Activated naive CD8-positive, alpha-beta T cell treated with anti-CD3 and anti-CD28 coated beads, Interleukin-2, amount 10 ng/mL, durations not matched to agents 7 days and 5 days (primary cell): ENCODE measurements at places on chromosomes 2 and 18. TPM values are rescaled to one million over a fixed set of nuclear protein-coding genes. Genes with fewer than 3 reads are reported as not detected.

LRRTM4 gene
- not detected for total RNA-seq

GKN2 gene
- total RNA-seq = not detected

DNA sequence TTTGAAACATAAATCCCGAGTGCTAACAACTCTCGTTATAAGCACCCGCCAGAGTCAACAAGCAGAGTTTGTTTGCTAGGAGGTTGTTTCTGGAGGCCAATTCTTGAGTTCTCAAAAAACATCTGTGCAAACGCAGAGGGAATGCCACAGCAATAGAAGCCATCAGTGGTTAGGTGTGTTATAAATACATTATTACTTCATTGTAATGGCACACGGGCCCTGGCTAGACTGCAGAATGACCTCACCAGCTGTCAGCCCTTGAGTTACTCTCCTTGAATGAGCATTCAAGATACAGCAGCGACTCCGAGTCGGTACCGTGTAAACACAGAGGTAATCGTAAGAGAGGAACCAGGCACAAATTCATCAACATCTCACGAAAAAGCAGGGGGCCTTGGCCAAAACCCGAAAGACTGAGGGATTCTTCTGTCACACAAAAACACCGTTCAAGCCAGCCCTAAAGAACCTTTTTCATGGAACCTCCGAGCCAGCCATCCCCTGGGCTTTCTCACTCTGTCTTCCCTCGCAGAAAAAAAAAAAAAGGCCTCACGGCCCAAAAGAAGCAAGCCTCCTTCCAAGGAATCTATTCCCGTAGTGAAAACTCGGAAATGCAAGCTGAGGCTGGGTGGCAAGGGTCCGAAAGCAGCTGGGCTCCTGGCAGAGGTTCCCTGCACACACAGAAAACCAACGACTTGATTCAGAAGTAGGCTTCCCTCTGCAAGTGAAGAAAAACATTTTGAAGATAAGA, 133.7 kb upstream of the MEIS1 start:
- DNase-seq = no peak

CREG2 gene
- not detected for total RNA-seq

DNA sequence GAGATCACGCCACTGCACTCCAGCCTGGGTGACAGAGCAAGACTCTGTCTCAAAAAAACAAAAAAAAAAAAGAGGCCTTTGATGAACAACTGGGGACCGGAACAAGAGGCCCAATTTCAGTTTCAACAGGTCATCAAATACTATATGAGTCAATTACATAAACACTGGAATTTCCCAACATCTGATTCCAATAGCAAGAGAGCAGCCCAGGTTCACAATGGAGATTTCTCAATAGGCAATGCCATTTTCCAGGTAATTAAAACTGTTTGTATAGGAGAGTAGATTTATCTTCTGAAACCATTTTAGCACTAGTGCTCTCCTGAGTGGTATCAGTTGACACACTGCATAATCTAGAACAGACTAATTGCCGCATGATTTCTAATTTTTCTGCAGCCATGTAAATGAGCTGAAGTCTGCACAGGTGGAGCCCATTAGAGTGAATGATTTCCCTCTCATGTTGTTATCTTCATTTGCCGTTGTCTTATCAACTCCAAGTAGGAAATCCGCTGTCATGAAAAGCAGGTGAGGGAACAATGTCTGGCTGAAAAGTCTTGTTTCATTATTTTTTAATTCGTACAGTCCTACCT, 264.1 kb upstream of the MEIS1 start:
- DNase-seq = no peak

ADRA2B gene
- 0.17 TPM for total RNA-seq

CHST9 gene
- not detected for total RNA-seq

MOCOS gene
- total RNA-seq = 0.19 TPM

DSG2 gene
- 0.25 TPM for total RNA-seq

DNA sequence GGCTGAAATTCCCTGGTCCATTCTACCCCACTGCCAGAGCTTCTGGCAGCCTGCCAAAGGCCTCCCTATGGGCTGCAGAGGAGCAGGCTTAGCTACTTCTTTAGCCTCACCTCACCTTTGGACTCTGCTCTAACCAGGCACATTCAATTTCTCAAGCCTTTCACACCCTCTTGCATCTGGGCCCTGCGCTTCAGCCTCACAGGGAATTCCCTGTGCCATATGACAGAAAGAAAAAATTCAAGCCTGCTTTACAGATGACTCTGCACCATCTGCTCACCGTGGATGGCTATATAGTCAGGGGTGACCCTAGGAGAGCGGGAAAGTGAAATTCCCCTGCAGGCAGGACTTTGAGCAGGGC, 62.5 kb downstream of the REEP1 start:
- DNase-seq = no peak

IL37 gene
- total RNA-seq = not detected
